SJCRH30 (cell line): ENCODE measurements at places on chromosomes 4 and X. TPM values are rescaled to one million over a fixed set of nuclear protein-coding genes. Genes with fewer than 3 reads are reported as not detected.

GRCh38 chr4:109510687-109511086 is 49.4 kb upstream of the MCUB start:
- no peaks in the 10 kb centered on the region for H3K27me3 ChIP-seq
- H3K36me3 ChIP-seq: peaks cover 24% of the 10 kb centered on the region
- no peaks in the 10 kb centered on the region for H3K4me1 ChIP-seq
- DNase-seq: no peak

- H3K36me3 ChIP-seq: no peaks in the 10 kb centered on the region
- H3K4me1 ChIP-seq: no peaks in the 10 kb centered on the region
- no peaks in the 10 kb centered on the region for H3K27me3 ChIP-seq
- no peak overlapping the region for H3K4me3 ChIP-seq
Measured at GRCh38 chrX:45110494-45110893, 90.2 kb downstream of the DIPK2B start.

GRPR gene
- 0.16 and 0.25 TPM in 2 replicates for total RNA-seq

GAGE1 gene
- not detected in 2 replicates for total RNA-seq

- no peaks in the 10 kb centered on the region for H3K4me1 ChIP-seq
- DNase-seq: no peak
- H3K4me3 ChIP-seq: peak overlapping the region; percentile 72
- H3K27me3 ChIP-seq: no peaks in the 10 kb centered on the region
- H3K36me3 ChIP-seq: no peaks in the 10 kb centered on the region
Measured at GRCh38 chr4:165111906-165112367, 723 bp downstream of the TMEM192 start.

GYG2 gene
- 13.7 and 14.4 TPM in 2 replicates for total RNA-seq

GRCh38 chr4:19735012-19735411 is 516.7 kb upstream of the SLIT2 start:
- H3K27ac ChIP-seq: no peak overlapping the region
- no peaks in the 10 kb centered on the region for H3K36me3 ChIP-seq
- H3K4me1 ChIP-seq: peaks cover 20% of the 10 kb centered on the region

GRCh38 chr4:187000281-187000680 is 276.6 kb upstream of the FAT1 start:
- H3K27me3 ChIP-seq: no peaks in the 10 kb centered on the region
- H3K4me1 ChIP-seq: no peaks in the 10 kb centered on the region
- no peak overlapping the region for H3K4me3 ChIP-seq
- H3K27ac ChIP-seq: no peak overlapping the region
- no peaks in the 10 kb centered on the region for H3K36me3 ChIP-seq

GRCh38 chrX:32985544-32985943 is 225.8 kb downstream of the DMD start:
- no peak overlapping the region for H3K4me3 ChIP-seq
- DNase-seq: peak; percentile 58
- no peaks in the 10 kb centered on the region for H3K4me1 ChIP-seq
- peak overlapping the region; percentile 20; the same call in 1 of the 2 replicates for H3K27ac ChIP-seq
- no peaks in the 10 kb centered on the region for H3K36me3 ChIP-seq
- H3K27me3 ChIP-seq: no peaks in the 10 kb centered on the region

PCDH18 gene
- total RNA-seq: 14.6 and 16.3 TPM in 2 replicates

DNA sequence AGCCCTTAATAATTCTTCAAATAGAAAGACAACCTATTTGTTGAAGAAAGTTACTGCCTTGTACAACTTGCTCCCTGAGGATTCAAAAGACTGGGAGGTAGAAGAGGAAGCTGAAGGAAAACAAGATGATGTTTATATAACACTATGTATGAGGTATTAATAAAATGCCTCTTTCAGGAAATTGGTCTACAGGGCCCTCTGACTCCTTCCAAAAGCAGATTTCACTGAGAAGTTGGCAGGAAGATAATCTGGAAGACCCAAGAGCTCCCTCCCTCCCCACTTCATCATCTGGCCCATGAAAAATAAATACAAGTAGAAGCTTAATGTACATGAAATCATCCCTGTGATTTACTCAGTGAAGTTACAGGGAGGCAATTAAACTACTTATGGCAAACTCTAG is 107.5 kb upstream of the MAGEC2 start:
- no peaks in the 10 kb centered on the region for H3K4me1 ChIP-seq
- no peak overlapping the region for H3K4me3 ChIP-seq
- no peak overlapping the region for H3K27ac ChIP-seq

XKRX gene
- 0.15 and 0.34 TPM in 2 replicates for total RNA-seq

DNA sequence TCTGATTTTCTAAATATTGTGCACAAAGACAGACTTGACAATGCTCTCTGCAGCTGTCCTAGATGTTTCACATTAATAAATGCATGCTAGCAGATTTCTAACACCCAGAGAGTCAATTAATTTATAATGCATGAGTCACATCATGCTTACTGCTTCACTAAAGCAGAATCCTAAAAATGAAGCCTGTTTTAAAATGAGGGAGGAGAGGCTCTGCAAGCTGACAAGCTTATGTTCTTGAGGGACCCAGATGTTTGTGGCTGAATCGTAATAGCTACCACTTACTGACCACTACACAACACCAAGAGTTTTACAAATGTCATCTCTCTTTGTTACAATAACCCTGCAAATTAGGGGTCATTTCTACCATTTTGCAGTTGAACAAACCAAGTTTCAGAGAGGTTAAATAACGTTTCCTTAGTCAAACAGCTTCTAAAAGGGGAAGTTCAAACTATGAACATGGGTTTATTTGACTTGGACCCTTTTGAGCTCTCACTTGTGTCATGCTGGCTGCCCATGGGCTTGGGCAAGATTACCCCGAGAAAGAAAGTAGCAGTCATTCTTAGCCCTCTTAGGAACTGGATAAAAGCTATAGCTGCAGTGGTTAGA is 262.7 kb upstream of the ETNPPL start:
- no peak overlapping the region for H3K27ac ChIP-seq
- DNase-seq: no peak
- no peak overlapping the region for H3K4me3 ChIP-seq
- no peaks in the 10 kb centered on the region for H3K4me1 ChIP-seq
- no peaks in the 10 kb centered on the region for H3K36me3 ChIP-seq

DNA sequence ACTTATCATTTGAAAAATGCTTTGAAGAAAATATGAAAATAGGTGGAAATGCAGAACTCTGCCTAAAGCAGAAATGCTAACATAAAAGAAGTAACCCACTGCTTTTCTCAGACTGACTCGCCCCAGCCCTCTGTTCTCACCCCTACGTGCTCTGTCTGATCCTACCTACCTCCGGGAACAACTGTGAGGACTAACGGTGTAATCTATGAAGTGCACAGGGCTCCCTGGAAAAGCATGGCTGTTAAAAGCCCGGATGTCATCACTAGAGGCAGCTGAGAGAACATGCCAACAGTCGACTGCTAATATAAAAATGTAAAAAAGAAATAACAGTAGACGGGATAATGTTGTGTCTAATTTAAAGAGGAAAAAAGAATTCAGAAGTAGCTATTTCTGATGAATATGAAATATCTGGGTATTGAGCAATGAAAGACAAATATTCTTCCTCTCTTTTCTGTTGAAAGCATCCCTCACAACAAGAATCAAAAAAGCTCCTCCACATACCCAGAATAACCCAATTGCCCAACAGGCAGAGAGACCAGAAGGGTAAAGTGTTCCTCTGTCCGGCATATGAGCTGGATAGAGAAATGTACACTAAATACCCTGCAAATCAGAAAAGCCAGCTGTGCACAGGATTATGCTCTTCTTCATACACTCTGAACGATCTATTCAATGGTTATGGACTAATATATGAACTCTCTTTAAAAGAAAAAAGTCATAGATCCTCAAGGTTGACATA is 130.7 kb downstream of the TSPAN5 start:
- DNase-seq: no peak
- H3K4me3 ChIP-seq: no peak overlapping the region
- no peak overlapping the region for H3K27ac ChIP-seq
- H3K4me1 ChIP-seq: 0 out of 2 replicates have a peak, but pooled peaks cover 7% of the 10 kb centered on the region

DNA sequence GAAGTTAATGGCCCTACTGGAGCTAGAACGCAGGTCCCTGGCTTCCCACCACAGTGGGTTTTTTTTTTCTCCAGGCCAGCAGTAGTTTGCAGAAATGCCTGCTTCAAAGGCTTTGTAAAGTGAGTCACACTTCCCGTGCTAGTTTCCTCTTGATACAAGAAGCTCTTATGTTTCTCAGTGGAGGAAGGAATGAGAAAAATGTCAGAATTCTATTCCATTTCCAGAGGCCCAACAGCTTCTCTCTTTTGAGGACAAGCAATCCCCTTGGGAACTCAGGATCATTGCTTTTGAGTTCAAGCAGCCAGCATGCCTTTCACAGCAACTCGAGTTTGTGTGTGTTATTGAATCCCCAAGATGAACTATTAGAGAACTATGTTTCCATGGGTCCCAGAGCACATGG is 134.3 kb downstream of the GUCY2F start:
- no peaks in the 10 kb centered on the region for H3K36me3 ChIP-seq
- H3K4me3 ChIP-seq: no peak overlapping the region
- H3K4me1 ChIP-seq: no peaks in the 10 kb centered on the region
- no peaks in the 10 kb centered on the region for H3K27me3 ChIP-seq

CYLC1 gene
- not detected in 2 replicates for total RNA-seq
